Stimulated activated CD8-positive, alpha-beta memory T cell treated with anti-CD3 and anti-CD28 coated beads, Interleukin-7, amount 100 ng/mL, for 24 hours (primary cell): ENCODE measurements at places on chromosomes 7 and 10.

DNA sequence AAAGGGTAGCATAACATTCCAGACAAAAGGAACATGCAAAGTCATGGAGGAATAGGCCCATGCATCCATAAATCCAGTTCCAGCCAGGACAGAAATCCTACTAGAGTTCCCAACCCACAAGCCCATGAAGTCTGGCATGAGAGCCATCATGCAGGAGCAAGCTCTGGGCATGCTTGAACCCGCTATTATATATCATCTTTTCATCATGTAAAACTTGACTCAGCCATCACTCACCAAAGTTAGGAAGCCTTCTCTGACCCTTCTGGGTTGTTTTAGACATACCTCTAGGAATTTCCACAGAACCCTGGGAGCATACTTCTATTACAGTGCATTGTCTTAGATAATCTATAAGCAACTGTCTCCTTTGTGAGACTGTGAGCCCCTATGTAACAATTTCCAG, 293.0 kb upstream of the NPSR1 start:
- no peak for DNase-seq

GRCh38 chr10:112926906-112927688, 22.9 kb upstream of the TCF7L2 start:
- DNase-seq: no peak

GRCh38 chr10:52747694-52748093, 24.9 kb downstream of the MBL2 start:
- DNase-seq: no peak

DNA sequence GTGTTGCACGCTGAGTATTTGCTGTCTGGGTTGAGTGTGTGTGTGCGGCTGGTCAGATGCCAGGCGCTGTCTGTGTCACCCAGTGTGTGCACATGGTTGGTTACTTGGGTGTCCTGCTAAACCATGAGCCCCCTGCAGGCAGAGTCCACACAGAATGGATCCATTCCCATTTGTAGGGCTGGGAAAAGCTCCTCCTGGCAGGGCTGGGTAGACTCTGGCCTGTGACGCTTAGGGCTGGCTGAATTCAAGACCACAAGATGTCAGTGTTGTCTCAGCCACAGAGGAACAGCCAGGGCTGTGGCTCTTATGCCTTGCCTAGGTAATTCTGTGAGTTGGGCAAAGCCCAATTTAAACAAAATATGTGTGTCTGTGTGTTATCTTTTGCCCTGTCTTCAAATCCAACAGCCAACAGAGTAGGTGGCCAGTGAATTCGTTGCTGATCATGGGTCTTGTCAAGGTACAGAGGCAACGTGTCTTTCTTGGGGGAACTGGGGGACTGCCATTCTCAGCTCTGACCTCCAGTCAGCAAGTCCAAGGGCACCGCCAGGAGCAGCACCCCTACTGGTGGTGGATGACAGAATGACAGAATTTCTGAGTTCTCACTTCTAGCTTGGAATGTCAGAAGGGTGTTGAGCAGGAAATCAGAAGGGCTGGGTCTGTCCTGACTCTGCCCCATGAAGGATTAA, 285.1 kb downstream of the CCSER2 start:
- no peak for DNase-seq

DNA sequence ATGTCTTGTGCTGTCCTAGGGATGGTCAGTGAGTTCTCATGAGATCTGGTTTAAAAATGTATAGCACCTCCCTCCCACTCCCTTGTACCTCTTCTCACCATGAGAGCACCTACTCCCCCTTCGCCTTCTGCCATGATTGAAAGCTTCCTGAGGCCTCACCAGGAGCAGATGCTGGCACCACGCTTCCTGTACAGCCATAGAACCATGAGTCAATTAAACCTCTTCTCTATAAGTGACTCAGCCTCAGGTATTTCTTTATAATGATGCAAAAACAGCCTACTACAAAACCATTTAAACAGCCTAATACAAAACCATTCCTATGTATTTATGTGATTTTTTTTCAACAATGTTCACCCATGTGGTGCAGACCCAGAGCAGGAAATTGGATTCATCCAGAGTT, 32.0 kb downstream of the KDM7A start:
- no peak for DNase-seq

- peak; percentile 31 for DNase-seq
Measured at GRCh38 chr10:88152728-88153133, 289.3 kb downstream of the PTEN start.

- DNase-seq: no peak
Measured at GRCh38 chr10:103960103-103960502, 6.8 kb upstream of the SLK start.

DNA sequence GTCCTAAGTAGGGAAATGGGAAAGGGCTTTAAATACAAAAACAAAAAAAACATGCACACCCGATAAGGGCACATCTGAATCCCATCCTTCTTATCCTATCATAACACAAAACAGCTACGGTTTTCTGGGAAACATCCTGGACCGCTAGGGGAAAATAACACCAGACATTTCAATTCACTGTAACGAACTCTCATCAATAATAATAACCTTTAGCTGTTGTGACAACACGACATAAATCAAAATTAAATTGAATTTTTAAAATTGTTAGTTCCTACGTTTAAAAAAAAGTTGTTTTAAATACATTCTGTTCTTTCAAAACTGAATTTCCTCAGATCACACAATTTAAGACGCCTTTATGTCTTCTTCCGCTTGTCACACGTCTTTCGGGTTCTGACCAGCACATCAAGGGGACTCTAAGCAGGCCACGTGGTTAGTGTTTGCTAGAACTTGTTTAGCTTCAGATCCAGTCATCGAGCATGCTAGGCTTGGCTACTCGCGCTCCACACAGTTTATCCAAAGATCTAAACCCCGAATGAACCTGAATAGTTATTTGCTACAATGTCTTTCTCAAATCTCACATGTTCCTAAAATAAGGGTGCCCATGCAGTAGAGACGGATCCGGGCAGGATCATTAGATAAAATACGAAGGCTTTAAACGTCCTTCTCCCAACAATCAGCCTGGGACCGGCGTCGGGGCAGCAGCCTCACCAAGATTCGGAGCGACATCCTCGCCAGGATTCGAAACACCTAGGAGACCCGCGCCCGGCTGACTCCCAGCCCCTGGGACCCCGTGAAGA, 839 bp downstream of the IKZF5 start:
- DNase-seq: peak; percentile 18

DNA sequence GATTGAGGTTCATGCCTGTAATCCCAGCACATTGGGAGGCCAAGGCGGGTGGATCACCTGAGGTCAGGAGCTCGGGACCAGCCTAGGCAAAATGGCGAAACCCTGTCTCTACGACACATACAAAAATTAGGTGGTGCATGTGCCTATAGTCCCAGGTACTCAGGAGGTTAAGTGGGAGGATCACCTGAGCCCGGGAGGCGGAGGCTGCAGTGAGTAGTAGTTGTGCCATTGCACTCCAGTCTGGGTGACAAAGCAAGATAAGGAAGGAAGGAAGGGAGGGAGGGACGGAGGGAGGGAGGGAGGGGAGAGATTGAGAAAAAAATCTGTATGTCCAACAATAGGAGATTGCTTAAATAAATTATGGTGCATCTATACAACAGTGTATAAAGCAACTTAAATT, 13.2 kb downstream of the TLL2 start:
- DNase-seq: no peak

DNA sequence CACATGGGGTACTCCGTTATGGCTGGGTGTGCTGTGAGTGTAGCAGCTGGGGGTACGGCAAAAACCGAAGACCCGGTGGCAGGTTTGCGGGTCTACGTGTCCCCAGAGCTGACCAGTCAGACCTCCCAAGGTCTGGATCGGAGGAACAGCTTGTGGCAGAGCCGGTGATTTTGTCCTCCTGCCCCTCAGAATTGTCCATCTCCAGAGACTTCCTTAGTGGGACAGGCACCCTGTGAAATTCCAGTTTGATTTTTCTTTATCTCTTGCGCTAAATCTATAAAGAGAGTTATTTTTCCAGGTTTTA, 1.0 kb downstream of the EIF3B start:
- no peak for DNase-seq

- DNase-seq: no peak
Measured at GRCh38 chr10:43396928-43397624, 11.9 kb downstream of the HNRNPF start.
